ENCODE measurements at places on chromosomes 5 and 9.

- DNase-seq, result no peak
Measured at GRCh38 chr5:9771079-9771478, 140.9 kb upstream of the TAS2R1 start.

- no peak for DNase-seq
Measured at GRCh38 chr9:71048280-71048679, 73.1 kb downstream of the TRPM3 start.

- no peak for DNase-seq
Measured at GRCh38 chr5:32018476-32019436, 155.4 kb downstream of the GOLPH3 start.

DNA sequence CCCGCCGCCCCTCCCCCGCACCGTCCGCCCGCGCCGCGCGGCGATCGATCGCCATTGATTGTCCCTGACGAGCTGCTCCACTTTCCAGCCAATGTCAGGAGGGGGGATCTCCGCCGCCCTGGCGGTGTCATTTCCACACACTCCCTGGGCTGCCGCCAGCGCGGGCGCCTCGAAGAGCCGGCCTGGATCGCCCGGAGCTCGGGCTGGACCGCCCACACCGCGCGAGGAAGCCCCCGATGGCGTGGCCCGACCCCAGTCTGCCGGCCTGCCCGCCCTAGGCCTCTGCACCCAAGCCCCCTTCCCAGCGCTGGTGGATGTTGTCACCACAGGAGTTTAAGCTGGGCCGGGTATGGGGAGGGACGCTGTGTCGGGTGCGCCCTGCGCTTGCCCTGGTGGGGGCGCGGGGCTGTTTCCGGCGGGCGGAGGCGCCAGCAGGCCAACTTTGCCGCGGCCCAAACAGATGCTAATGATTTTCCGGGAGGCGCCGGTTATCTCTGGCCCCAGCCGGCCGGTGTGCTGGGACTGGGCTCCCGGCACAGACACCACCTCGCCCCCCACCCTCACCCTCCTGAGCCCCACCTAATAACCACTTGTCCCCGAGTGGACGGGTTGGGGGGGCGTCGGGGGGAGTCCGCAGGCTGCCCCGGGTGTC lies 10.6 kb upstream of the CXXC5 start:
- no peak for DNase-seq

DNA sequence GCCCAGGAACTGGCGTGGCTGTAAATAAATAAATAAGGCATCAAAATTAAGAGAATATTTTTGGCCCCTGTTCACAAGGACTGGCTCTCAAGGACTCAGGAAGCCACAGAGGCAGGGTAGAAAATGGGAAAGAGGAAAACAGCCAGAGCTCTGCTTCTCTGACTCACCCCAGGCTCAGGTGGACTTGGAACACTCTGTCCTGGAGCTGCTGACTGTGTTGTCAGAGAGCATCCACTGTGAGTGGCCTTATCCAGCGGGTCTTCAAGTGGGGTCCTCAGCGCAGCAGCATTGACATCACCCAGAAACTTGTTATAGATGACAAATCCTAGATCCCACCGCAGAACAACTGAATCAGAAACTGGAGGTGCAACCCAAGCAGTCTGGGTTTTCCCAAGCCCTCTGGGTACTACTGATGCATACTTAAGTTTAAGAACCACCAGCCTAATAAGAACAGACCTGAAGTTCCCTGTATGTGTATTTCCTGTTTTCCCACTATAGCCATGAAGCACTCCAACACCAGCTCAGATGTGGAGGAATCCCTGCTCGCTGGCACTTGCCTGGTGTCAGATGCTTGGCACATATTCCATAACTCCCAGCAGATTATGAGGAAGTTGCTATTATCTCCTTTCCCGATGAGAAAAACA lies 20.5 kb downstream of the ADRA1B start:
- DNase-seq, result no peak

DNA sequence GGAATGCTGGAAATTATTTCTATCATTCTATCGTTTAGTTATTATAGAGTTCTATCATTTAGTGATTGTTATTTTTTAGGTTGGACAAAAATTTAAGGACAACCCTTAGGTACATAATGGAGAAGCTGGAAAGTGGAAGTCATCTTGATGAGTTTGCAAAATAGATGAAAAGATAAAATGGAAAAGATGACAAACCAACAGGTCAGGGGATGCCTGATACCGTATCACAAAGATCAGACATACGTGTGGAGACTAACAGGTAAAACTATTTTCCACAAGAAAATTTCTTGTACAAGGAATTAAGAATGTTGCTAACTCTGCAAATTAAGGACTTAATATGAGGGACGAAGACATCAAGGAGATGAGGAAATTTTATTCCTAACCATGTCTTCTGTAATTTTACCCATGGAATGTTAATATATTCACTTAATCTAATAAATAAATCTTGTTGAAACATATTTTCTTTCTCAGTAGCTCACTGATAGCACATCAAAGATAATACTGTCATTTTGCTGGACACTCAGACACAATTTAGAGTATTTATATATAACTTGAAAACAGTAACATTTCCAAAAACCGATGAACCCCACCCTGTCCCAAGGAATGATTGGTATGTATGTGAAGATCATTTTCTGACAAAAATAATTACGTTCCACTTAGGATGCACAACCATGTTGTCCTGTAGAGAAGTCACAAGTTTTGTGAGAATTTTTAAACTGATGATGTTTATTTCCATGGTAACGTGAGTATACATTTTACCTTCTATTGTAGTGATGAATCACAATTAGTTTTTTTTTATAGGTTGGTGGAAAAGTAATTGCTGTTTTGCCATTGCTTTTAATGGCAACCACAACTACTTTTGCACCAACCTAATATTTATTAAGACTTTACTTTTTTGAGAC lies 2.6 kb downstream of the LURAP1L start:
- no peak for DNase-seq

DNA sequence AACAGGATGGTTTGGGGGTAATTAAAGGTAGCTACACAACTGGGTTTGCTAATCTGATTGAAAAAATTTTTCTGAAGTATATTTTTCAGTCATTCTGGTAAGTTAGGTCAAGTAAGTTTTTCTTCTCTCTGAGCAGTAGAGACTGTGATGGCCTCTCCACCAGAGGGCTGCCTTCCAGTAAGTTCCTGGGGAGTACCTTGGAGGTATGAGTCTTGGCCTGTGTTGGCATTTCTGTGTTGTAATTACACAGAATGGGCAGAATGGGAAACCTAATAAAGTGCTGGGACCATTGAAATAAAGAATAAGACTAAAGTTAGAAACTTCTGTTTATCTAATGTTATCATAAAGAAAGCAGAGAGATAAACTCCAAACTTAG lies 430.8 kb downstream of the ARHGEF28 start:
- no peak for DNase-seq

- DNase-seq, result no peak
Measured at GRCh38 chr5:71971862-71972261, 135.4 kb upstream of the MAP1B start.

DNA sequence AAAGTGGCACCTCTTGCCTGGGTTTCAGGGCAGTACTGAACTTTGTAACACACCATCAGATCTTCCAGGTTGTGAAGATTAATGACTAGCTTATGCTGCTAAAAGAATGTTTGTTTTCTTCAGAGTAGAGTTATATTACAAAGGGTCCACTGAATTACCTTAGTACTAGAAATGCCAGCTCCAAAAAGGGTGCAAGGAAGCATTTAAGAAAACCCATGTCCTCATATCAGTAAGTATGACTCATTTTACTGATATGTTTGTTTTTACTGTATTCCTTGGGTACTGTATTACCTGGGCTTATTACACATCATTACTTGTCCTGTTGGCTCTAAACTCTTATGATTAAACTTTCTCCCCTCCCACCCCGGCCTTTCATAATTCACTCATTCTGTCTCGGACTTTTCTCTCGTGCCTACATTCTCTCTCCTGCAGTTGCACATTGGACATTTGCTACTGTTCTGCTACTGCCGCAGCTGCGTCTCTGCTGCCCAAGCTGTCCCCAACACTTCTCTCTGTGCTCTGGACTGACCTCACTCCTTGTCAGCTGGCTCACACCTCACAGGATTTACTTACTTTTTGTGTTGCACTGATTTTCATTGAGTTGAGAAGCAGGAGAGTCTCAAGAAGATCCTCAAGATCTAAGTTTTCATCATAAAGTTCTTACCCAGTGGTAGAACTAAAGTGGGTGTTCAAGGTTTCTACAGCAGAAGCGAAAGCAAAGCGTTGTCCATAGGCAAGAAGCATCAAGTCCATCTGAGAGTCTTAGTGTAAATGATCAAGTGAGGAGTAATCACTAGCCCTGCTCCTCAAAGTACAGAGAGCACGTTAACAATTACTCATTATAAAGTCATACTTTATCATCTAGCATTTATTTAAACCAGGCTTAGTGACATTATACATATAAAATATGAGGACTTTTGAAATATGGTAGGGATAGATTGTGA lies 53.2 kb upstream of the C9orf72 start:
- DNase-seq, result no peak

DNA sequence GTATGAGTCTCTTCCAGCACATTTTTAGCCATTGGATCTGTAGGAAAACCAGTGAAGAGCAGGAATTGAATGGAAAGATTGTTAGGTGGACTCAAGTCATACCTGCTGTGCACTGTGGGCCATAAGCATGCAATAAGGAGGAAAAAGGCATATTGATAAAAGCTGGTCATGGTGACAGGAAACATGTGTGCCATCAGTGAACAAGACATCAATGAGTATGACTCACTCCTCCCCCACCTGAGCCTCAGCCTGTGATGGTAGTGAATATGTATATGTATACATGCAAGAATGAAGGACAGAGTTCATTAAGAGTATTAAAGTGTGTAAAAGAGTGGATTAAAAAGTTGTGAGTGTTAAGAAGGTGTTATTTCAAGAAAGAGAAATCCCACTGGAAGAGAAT lies 164.5 kb downstream of the TMEM38B start:
- no peak for DNase-seq

DNA sequence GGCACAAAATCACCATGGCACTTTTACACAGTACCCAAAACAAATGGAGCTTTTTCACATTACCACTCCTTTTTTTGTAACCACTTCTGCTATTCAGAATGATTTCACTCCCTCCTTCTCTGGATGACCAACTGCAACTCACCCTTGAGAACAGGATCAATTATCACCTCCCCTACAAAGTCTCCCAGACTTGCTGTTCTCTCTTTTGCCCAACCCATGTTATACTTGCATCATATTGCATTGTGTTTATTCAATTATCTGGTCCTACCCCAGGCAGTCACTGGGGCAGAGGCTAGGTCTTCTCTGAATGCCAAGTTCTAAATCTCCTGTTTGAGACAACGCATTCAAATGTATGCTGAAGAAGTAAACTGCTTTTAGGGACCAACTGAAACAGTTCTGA lies 96.0 kb downstream of the GPR21 start:
- no peak for DNase-seq

DNA sequence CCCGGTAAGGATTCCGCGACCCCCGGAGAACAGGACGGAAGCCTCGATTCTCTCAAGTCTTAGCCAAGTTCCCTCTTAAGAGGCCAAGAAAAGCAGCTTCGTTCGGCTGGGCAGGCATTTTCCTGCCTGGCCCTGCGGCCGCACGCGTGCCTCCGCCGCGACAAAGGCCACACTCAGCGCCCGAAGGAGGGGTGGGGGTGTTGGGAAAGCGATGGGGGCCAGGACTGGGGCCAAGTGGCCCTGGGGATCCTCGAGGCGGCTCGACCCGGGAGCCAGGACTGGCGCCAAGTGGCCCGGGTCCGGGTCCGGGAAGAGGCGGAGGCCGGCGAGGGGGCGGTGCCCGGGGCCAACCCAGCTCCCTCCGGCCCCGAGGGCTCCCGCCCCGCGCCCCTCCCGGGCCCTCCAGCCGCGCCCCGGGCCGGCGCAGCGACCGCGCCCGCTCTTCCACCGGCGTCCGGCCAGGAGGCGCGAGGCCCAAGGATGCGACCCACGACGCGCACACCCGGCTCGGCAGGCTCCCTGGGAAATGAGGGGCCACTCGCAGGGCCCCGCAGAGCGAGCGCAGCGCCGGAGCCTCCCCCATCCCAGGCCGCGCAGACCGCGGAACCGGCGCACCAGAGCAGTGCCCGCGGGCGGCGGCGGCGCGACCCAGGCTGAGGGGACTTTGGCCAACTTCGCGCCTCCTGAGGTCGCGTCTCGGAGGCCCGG lies 756 bp downstream of the VAV2 start:
- no peak for DNase-seq

DNA sequence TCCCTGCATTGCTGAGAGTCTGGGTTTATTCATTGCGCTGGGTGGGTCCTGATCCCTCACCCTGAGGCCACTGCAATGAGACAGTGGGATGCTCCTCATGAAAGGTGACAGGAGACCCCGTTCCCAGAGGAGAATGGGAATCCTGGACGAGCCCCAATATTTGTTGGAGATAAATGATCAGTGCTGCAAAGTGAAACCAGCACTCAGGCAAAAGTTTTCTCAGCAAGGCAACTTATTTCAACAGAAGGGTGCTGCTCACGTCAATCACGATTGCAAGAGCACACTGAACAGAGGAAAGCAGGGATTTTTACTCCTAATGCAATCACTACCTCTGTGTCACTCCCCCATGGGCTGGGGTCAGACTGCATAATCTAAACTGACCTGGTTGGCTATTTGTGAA lies 110.2 kb upstream of the MAMDC2 start:
- DNase-seq, result no peak

DNA sequence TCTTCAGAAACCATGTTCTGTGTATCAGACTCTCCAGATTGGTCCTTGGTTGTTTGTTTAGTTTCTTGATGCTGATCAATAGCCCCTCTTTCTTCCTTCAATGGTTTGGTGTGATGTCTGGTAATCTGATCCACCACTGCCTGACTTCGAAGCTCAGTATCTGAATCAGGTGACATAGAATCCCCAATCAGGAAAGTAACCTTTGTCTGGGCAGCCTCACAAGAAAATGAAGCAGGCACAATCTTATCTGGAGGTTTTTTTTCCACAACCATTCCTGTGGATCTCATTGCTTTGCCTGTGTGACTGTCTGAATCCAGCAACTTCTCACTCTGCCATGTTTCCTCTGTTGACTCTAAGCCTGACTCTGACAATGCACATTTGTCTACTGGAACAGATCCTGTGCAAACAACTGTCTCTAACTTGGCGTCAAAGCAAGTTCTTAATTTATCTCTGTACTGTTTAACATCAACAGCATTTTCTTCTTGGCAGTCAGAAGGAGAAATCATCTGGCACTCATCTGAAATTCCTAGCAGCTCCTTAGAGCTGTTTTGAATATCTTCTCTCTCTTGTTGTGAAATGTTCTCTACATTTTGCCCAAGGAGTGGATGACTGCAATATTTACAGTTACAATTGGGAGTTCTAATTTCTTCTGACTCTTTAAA lies 37.1 kb upstream of the RAPGEF6 start:
- no peak for DNase-seq

GRCh38 chr9:16653491-16654399 lies 216.7 kb downstream of the BNC2 start:
- no peak for DNase-seq

GRCh38 chr5:178356431-178356872 lies 123.8 kb upstream of the PHYKPL start:
- no peak for DNase-seq

DNA sequence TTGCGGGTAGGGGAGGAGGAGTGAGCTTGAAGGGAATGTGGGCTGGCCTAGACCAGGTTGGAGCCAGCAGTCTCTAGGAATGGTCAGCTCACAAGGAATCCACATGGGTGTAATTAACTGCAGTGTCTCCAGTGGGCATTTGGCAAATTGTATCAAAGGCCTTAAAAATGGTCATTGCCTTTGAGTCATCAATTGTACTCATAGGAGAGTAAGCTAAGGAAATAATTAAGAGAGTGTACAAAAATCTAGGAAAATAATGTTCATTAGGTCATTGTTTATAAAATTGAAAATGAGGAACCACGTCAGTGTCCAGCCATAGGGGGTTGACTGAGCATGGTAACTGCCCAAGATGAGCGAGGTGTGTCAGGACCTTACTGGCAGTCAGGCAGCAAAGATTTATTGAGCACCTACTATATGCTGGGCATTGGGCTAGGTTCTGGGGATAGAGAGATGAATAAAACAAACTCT lies 29.8 kb upstream of the RPL26L1 start:
- no peak for DNase-seq

GRCh38 chr5:113061846-113062780 lies 85.5 kb downstream of the DCP2 start:
- DNase-seq, result no peak
